Daoy (cell line): ENCODE measurements at places on chromosomes 1 and 21.

DNA sequence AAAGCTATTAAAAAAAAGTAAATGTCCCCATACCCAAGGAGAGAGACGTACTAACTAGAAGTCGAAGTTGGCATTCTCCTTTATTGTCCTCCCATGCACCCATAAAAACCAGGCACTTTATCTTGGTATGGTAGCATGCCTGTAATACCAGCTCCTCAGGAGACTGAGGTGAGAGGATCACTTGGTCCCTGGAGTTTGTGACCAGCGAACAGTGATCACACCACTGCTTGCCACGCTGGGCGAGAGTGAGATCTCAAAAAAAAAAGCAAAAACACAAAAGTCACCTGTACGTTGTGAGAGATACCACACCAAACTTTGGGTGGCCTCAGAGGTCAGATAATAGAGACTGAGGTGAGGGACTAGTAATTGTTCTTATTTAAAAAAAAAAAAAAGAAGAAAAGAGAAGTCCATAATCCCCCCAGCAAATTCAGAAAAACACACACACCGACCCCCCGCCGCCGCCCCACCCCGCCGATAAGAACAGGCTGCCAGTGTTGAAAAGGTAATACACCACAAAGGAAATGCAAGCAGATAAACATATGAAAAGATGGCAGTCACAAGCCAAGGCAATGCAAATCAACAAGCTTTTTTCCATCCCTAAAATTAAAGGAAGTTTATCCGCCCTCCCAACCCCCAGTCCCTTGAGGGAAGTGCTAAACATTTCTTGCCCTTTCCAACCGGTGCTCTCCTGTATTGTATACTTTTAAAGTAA lies 3.6 kb downstream of the L1TD1 start:
- DNase-seq, result no peak

DNA sequence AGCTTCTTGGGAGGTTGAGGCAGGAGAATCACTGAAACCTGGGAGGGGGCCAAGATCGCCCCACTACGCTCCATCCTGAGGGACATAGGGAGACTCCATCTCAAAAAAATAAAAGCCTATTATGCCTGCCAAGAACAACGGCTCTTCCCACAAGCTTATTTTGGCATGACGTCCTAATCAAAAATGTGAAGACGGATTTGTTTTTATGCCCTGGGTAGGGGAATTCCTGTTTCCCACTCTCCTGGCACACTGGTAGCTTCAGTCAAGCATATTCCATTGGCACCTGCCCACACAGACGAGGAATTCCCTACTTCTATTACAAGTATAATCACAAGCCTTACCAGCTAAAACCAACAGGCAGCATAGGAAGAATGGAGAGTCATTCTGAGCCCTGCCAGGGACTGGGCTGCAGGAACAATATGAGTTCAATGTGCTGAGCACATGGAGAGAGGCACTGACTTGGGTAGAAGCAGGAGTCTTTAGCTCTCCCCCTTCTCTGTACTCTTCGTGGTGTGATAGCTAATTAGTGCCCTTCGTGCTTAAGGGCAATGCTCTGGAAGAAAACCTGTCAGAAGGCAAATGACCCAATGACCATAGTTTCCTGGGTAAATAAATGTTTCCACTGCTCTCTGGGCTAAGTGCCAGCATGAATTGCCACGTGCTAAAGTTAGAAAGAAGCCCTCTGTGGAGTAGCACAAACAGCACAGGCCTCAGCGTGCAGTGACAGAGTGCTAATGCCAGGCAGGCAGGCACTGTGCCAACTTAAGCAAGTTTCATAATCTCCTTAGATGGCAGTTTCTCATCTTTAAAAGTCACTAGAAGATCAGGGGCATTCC lies 16.8 kb downstream of the TNFSF4 start:
- DNase-seq, result peak; percentile 81

GRCh38 chr1:214378492-214378891 lies 97.5 kb downstream of the SMYD2 start:
- DNase-seq, result peak; percentile 26

DNA sequence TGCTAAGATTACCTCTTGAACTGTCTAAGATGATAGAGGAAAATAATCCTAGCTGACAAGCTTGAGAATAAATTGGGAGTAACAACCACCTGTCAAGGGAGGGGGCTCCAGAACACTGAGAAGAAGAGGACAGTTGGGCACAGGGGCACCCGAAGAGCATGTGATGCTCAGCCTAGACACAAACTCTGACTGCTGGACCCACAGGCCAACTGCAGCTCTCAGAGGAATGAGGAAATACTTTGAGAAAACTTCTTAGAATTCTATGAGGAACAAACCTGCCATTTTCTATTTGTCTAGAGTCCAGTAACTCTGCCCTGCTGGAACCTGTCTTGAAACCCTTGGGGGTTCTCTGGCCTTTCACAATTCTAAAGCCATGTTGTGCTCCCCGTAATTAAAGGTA lies 124.1 kb upstream of the KCNK2 start:
- DNase-seq, result no peak

GRCh38 chr1:151213560-151213959 lies 15.2 kb downstream of the PIP5K1A start:
- DNase-seq, result no peak

GRCh38 chr1:59393211-59394180 lies 96.6 kb downstream of the FGGY start:
- DNase-seq, result peak; percentile 60

DNA sequence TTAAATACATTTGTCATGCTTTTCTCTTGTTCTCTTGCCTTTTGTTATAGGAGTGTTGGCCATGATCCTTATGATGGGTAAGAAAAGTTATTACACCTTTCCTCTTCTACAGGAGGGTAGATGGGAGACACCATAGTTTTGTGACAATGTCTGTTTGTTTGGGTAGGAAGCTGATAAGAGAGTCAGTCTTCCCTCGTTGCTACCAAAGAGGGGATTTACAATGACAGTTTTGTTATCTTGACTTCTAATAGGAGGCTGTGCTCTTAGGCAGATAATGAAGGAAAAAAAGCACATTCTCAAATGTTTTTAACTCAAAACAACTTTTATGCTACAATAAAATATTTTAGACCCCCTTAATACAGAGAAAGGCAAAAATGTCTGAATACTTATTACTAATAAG lies 48.0 kb upstream of the WLS start:
- DNase-seq, result no peak

- no peak for DNase-seq
These were observed 76.6 kb downstream of the TMEM200B start for GRCh38 chr1:29047142-29047541.

GRCh38 chr1:20480951-20481617 lies 4.9 kb downstream of the CAMK2N1 start:
- peak; percentile 40 for DNase-seq

GRCh38 chr1:87295445-87296110 lies 33.1 kb upstream of the LMO4 start:
- DNase-seq, result no peak
